RKO (cell line): ENCODE measurements at places on chromosomes 5 and 9.
A peak's percentile ranks its signal among the peaks of the same experiment; 100 is the strongest.

GRCh38 chr9:121133104-121133816 lies 58.5 kb downstream of the CNTRL start:
- DNase-seq = no peak

- peak; percentile 47 for DNase-seq
Observed at GRCh38 chr5:56269216-56269927, 36.2 kb upstream of the ANKRD55 start.

GRCh38 chr5:174245516-174246075 lies 200.1 kb downstream of the NSG2 start:
- DNase-seq = no peak

- no peak for DNase-seq
Observed at GRCh38 chr5:171965745-171966144, 40.7 kb downstream of the FBXW11 start.

- DNase-seq = no peak
Observed at GRCh38 chr9:110078604-110079003, 129.4 kb downstream of the C9orf152 start.
